ENCODE measurements at places on chromosomes 6 and 20. TPM values are rescaled to one million over a fixed set of nuclear protein-coding genes. Genes with fewer than 3 reads are reported as not detected.

Gene DCBLD1
- total RNA-seq, result 3.2 TPM

DNA sequence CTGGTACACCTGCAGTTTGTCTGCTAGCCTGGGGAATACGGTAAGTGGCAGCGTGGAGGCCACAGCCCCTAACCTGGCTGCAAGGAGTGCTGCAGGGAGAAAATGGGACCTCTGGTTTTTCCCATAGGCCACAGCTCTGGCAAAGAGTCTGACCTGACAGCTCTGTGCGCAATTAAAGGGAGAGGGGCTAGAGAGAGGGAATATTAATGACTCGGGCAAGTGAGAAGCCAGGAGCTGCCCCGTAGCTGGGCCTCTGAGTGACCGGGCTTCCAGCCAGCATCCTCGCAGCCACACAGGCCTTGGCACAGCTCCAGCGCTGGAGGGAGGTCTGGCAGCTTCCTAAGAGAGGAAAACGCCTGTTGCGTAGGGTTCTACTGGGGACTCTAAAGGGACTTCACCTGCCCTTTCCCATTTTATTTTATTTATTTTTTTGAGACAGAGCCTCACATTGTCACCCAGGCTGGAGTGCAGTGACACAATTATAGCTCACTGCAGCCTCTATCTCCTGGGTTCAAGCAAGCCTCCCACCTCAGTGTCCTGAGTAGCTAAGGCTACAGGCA, 18.2 kb upstream of the OCSTAMP start:
- DNase-seq, result peak; percentile 97

- DNase-seq, result no peak
Observed at GRCh38 chr20:39105551-39105950, 143.4 kb downstream of the DHX35 start.

DNA sequence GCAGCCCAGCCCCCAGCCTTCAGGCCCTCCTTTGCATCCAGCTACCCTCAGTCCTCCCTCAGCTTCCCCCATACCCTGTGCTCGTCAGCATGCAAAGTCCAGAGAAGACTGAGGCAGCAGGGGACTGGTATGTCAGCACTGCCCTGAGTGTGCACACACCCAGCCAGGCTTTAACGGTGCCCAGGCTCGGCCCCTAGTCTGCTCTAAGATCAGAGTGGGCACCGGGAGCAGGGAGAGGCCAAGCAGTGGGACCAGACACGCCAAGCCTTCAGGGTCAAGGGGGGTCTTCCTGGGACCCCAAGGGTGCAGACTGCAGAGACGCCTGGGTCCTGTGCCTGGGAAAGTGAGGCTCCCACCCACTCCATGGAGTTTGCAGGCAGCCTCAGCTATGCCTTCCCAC, 74.7 kb downstream of the GPR63 start:
- no peak for DNase-seq

All from right cardiac atrium (tissue), 5 donors.